ENCODE measurements at places on chromosomes 7 and 10.

DNA sequence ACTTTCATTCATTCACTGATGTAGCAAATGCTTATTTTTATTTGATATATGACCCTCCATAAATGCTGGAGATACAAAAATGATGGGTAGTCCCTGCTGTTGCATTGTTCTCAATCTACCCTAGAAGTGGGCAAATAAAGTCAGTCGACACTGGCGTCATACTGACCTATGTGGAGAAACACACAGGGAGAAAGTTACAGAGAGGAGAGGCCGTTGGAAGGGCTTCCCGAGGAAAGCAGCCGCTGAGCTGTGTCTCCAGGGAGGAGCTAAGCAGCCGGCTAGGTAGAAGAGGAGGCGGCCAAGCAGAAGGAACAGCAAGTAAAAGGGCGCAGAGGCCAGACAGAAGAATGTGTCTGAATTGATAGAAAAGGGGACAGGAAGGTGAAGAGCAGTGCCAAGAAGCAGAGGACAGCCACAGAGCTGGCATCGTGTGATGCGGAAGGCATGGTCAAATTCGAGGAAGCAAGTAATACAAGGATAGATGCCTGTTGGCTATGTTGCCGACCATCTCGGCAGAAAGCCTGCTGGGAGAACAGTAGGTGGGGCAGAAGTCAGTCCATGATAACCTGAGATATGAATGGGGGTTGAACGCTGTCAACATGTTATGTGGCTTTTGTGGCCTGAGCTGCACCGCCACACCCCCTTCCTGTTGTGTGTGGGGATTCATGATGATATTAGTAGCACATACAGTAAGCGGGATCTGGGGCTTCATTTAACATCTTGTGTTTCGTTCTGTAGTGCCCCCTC, 25.9 kb downstream of the ST8SIA6 start:
- peak; percentile 50 for DNase-seq

DNA sequence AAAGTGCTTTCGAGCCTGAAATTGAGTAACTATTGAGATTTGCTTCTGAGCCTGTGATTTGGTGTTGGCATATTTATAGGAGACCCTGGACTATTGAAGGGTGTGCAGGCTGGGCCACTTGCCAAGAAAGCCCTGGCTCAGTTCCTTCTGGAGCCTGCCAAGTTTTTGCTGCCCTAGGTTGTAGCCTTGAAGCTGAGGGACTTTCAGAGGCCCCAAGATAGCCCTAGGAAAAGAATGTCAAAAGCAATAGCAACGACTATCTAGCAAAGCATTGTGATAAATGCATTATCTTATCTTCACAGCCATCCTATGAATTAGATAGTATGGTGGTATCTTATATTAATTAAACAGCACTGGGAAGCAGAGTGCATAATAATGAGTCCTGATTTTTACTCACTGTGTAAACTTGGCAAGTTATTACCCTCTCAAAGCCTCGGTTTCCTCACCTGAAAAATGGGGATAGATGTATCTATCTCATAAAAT, 473.7 kb upstream of the PODXL start:
- DNase-seq, result no peak

DNA sequence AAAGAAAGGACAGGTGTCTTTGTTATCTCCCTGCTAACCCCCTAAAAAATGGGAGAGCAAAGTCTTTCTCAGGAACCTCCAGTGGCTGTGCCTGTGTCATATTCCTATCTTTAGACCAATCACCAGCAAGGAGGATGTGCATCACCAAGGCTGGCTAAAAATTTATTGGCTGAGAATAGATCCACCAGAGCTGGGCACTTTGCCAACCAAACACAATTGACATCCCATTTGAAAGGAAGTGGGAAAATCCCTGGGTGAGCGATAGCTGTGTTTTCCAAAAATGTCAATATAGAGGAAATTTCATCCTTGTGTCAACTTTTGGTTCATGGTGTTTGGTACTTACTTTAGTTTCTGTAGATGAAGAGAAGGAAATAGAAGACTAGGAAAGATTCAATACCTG, 13.1 kb upstream of the GPR141 start:
- DNase-seq, result no peak

- DNase-seq, result no peak
Observed at GRCh38 chr7:1964913-1965578, 267.7 kb downstream of the MAD1L1 start.

- DNase-seq, result no peak
Observed at GRCh38 chr10:107971973-107972372, 807.5 kb upstream of the SORCS1 start.

DNA sequence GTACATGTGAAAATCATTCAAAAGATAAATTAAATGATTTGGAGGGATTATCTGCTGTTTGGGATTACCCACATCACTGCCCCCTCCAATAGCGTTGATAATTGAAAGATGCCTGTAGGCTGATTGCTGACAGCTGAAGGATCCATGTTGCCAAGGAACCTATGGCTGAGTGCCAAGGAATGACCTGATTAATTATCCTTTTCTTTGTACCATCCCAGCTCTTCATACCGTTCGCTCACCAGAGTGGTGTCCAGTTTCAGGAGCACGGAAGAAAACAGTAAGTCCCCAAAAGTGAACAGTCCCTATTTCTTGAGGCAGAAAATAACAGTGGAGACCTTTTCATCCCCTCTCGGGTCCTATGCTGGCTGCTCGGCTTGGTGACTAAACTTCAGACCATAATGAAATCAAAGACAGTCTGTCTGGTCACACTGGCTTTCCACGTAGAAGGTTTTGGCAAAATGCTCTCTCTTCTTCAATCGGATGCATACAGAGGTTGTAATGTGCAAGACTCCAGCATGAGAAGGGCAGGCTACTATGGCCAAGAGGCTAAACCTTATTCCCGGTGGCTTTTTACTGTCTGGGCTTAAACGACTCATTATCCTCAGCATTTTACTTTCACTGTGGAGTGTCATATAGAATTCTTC, 108.8 kb downstream of the SPAG6 start:
- DNase-seq, result no peak

DNA sequence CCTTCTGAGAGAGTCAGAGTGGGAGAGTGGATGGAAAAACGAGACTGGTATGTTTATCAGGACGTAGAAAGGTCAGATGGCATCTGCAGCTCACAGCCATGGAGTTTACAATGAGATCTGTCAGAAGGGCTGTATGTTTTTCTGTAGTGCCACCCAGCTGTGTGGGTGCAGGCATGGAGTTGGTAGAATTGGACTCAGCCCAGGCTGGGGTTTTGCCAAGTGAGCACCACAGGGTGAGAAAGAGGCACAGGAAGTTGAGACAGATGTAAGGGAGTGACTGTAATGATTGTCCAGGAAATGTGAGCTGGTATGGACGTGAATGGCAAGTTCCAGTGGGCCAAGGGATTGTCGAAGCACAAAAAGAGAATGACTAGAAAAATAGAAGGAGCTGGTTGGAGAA, 9.1 kb upstream of the ZYX start:
- DNase-seq, result no peak

DNA sequence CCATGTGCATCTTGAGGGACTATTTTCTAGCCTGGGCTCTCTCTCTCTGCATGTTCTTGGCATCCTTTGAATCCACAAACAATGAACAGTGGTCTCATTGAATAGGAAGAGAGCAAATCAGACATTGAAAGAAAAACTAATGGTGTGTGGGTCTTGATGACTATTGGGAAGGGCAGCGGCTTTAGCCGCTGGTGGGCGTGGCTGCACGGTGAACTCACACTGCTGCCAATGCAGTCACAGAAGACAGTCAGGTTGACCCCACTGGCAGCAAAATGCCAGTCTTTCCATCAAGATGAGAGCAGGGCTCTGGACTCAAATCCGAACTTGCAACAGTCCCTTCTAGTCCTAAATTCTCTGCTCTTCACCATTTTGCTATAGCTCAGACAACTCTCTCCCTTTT, 91.0 kb downstream of the ADARB2 start:
- DNase-seq, result no peak

- DNase-seq, result no peak
Observed at GRCh38 chr10:95628786-95629185, 27.7 kb downstream of the ALDH18A1 start.

GRCh38 chr10:80458638-80459037, 4.5 kb downstream of the TSPAN14 start:
- DNase-seq, result no peak

DNA sequence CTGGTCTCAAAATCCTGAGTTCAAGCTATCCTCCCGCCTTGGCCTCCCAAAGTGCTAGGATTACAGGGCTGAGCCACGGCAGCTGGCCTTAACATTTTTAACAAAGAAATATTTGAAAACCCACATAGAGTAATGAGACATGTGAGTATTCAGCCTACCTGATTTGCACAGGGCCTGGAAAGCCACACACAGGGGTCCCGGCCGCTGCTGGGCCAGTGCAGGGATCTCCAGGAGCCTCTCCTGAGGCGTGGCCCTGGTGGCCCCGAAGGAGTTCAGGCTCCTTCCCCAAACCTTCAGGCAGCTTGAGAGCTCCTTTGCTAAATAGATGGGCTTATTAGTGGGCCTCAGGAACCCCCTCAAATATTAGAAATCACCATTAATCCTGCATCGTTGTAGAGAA, 18.7 kb downstream of the CNPY1 start:
- DNase-seq, result no peak

Data from stimulated activated CD4-positive, alpha-beta T cell treated with anti-CD3 and anti-CD28 coated beads, Interleukin-4, amount 100 ng/mL, for 1 hour (primary cell).